ENCODE measurements at places on chromosomes 5 and 9.

- no peak for DNase-seq
Measured at GRCh38 chr9:129761901-129762369, 9.1 kb upstream of the PTGES start.

GRCh38 chr5:14977058-14977685 is 105.6 kb upstream of the ANKH start:
- no peak for DNase-seq

DNA sequence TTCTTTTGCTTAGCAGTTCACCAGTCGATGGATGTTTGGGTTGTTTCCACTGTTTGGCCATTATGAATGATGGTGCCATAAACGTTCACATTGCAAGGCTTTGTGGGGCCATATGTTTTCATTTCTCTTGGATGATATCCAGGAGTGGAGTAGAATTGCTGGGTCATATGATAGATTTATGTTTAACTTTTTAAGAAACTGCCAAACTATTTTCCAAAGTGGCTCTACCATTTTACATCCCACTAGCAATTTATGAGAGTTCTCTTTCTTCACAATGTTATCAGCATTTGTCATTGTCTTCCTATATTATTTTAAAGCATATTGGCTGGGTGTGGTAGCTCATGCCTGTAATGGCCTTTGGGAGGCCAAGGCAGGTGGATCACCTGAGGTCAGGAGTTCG is 5.2 kb downstream of the GPR107 start:
- no peak for DNase-seq

- DNase-seq = no peak
Measured at GRCh38 chr5:10069637-10070313, 179.9 kb downstream of the ATPSCKMT start.

- DNase-seq = no peak
Measured at GRCh38 chr5:163861670-163862069, 356.3 kb downstream of the MAT2B start.

- DNase-seq = no peak
Measured at GRCh38 chr5:95743232-95743631, 12.1 kb downstream of the RHOBTB3 start.

GRCh38 chr5:133967698-133968203 is 674 bp downstream of the C5orf15 start:
- DNase-seq = no peak

DNA sequence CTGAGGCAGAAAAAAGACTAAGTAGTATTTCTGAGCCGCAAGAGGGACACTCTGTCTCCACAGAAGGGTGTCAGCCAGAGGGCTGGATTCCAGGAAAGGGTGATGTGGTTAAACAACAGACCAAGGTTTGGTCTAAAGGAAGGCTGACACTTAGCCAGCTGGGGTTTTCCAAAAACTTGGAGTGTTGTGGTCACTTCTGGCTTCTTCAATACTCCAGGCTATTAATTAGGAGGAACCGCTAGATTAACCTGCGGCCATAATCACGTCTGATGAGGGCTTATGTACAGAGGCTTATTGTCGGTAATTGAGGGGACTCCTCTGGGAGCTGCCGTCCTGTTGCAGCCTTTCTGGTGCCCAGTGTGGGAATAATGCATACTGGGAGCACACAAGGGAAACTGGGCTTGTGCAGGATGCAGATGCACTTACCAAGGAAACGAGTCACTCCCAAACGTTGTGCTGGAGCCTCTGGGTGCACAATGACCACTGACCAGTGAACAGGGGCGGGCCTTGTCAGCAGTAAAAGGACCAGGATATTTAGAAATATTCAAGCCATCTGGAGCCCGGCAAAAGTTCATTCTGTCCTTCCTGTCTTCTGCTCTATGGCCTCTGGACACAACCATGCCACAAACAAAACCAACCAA is 70.2 kb upstream of the TUT7 start:
- DNase-seq = no peak

DNA sequence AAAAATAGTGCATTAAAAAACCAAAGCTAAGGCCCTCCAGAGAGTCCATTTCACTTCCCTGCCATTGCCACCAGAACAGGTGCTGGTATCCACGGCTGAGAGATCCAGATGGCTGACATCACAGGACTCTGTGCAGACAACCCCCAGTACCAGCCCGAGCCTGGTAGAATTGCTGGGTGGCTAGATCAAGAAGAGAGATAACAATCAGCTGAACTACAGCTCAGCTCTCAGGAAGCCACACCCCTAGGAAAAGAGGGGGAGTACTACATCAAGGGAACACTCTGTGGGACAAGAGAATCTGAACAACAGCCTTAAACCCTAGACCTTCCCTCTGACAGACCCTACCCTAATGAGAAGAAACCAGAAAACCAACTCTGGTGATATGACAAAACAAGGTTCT is 73.8 kb upstream of the SLIT3 start:
- no peak for DNase-seq

DNA sequence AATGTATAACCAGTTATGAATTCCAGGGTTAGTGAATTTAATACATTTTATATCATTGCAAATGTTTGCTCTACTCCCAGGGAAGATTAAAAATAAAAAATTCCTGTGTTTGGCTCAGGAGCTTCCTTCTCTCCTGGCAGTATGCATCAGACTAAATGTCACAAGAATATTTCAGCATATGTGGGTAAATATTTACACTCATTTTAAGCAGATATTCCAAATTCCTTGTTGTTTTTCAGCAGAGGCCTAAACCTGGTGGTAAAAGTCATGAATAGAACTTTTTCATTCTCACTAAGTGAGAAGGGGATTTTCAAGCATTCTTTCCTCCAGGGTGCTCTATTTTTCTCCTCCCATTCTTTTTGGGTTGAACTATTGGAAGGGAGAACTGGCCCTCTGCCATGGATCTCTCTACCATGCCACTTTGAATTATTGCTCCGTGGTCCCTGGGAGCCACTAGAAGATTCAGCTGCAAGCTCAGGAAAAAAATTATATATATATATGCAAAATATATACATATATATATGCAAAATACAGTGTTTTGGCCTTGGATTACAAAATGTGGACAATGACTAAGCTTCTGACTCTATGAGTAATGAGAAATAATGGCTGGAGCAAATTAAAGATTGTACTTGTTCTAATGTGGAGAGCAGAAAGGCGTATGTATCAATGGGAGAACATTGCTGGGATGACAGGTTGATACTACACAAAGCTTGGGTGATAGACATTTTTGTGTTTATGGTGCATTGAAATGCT is 180.6 kb upstream of the PAPPA start:
- no peak for DNase-seq

All from GM18507 (cell line).